ENCODE measurements at places on chromosomes 5 and 9. TPM values are rescaled to one million over a fixed set of nuclear protein-coding genes. Genes with fewer than 3 reads are reported as not detected.

Gene HRH2
- 60.1 TPM for total RNA-seq

Gene TRAF1
- 2.4 TPM for total RNA-seq

Gene TNFSF8
- 0.86 TPM for total RNA-seq

Gene PROP1
- not detected for total RNA-seq

Gene CDKN2B
- 3.6 TPM for total RNA-seq

Gene SOX30
- total RNA-seq: 0.13 TPM

Gene C8G
- 3.4 TPM for total RNA-seq

DNA sequence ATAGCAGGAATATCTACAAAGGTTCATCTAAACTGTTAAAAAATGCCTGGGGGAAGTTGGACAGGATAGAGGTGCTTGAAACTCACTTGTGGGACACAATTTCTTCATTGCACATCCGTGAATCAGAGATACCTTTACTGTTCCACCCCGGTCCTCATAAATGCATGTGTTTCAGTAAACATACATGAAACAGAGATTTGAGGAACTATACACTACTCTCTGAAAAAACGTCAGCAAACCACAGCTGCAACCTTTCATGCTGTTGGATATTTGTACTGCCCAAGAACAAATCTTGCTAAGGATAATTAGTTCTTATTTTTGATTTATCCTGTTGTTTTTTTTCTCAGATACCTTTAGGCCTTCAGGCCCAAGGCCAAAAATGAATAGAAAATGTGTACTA, 337.3 kb downstream of the KDM4C start:
- DNase-seq: no peak

DNA sequence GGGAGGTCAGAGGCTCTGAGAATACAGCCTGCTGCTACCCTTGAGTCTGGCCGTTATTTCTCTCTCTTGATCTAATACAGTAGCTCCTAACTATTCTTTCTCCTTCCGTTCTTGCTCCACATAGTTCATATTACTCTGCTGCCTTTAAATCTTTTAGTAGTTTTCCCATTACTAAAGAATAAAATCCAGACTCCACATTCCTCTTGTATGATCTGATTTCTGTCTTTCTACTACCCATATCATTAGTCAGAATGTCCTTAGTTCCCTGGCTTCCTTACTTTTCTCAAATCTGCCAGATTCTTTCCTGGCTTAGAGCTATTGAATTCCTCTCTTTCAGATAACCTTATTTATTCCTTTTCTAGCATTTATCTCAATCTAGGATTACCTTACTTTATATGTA, 40.0 kb downstream of the MARCHF6 start:
- no peak for DNase-seq

DNA sequence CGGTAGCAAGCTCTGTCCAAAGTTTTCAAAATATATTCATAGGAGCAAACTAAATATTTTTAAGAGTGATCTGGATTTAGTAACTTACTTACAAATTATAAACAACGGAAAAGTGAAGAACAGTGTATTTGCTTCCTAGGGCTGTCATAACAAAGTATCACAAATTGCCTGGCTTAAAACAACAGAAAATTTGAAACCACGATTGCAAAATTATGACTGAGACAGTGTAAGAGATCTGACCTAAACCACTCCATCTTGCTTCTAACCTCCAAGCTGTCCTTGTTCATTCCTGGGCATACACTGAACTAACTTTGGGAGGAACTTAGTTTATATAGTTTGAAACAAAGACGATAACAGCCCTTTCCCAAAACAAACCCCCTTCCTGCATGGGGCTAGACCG, 202.0 kb upstream of the CDH6 start:
- no peak for DNase-seq

DNA sequence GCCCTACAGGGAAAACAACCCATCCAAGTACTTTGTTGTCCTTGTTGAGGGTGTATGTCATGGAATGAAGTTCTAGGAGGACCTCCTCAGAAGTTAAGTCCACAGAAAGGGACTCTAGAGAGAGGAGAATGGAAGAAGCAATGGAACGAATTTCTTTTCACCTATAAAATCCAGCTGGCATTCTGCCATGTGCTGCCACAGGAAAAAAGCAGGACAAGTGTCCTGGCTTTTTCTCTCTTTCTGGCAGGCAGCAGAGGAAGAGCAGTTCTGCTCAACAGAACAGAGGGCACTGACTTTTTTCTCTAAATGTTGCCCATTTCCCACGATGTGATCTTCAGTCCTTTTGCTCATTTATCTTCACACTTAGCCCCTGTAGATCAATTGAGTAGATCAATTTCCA, 240.8 kb downstream of the MCTP1 start:
- DNase-seq: no peak

DNA sequence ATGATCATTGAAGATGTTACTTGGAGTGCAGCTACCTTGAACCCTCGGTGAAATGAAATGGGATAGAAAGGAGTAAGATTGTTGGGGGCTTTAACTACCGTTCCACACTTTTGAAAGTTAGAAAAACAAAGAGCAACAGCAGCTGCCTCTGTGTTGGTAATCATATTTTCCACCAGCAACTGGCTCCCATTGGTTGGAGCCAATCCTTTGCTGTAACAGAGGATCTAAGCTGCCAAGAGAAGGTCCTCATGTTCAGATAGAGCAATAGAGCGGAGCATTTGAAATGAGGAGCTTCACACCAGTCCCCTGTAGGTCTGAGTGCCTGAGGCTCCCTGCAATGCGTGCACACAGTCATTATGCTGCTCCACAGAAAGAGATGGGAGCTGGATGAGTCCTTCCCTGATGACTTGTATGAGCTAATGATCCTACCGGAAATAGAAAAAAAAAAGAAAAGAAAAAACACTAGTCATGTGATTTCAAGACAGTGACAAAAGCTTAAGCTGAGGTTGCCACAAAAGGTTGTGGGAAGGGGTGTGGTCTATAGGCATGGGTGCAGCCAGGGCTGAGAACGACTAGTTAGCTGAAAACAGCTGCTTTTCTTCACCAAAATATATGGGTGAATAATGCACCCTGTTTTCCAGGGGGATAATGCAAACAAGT, 300.7 kb downstream of the MLLT3 start:
- DNase-seq: no peak

GRCh38 chr5:36079200-36079781, 12.6 kb upstream of the UGT3A2 start:
- no peak for DNase-seq

GRCh38 chr9:123686829-123687192, 243.1 kb downstream of the DENND1A start:
- no peak for DNase-seq

GRCh38 chr5:180170106-180170809, 38.8 kb downstream of the RASGEF1C start:
- no peak for DNase-seq

DNA sequence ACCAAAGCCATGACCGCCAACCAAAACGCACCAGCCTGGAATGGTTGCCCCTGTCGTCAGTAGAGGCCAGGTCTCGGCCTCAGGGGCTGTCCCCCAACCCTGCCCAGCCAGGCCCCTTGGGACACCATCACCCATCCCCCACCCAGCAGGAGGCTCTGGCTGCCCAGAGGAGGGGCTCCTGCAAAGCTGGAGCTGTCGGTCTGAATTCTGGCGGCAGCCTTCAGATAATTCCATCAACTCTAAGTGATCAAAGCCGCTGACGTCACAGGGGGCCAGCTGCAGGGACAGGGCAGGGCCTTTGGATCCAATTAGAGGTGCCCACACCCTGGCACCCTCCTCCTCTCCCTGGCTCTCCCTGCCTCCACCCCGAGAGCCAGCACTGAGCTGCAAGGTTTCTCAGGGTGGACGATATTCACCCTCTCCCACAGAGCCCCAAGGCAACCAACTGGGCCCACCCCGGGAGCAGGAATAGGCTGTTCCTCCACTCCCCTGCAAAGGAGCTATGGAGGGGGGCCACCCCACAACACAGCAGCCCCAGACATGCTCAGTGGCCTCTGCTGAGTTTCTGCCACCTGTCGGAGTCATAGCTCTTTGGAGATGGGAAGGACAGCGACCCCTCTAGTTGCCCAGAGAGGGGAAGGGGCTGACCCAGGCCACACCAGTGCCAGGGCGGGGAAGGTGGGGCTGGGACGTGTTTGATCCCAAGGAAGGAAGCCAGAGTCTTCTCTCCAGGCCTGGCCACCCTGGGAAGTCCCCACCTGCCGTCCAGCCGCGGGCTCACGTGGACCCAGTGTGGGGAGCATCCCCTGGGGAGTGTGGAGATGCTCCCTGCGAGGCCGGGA, 78.4 kb downstream of the NTNG2 start:
- DNase-seq: no peak

DNA sequence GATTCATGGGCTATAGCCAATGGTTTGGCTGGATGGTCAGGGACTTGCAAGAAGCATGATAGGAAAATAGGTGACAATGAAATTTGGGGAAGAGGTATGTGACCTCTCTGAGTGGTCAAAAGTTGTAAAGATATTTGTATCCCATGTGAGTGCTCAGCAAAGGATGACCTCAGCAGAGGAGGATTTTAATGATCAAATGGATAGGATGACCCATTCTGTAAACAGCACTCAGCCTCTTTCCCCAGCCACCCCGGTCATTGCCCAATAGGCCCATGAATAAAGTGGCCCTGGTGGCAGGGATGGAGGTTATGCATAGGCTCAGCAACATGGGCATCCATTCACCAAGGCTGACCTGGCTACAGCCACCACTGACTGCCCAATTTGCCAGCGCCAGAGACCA, 138.4 kb upstream of the SPDL1 start:
- DNase-seq: no peak

DNA sequence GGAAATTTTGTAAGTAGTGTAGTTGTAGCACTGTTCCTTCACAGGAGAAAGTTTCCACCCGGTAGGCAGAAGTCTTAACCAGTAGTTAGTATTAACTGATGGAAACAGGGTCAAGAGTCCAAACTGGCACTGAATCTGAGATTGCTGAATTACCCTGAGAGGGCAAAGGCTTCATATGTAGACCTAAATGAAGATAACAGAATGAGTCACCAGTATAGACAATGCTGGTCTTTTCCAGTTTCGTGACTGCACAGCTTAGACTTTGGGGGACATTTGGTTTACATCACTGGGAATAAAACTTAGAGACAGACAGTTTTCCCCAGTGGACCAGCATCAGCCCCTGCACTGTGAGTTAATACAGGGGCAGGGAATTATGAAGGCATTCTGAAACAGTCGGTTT, 60.5 kb downstream of the PCSK5 start:
- DNase-seq: no peak

DNA sequence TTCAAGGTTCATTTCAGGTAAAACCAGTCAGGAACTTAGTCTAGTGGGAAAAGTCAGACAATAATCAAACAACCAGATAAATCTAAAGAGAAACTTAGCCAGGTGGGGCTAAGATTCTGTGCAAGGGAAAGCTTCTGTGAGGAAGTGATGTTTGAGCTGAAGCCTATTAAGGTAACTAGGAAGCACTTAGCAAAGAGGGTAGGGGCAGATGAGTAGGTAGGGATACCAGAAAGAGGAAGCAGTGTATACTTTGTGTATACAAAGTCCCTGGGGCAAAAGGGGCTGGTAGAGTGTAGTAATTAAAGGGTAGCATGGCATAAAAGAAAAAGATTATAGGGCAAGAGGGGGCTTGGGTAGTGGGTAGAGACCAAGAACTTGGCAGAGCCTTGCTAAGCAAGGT, 3.6 kb upstream of the SPATA24 start:
- no peak for DNase-seq

GRCh38 chr9:135550344-135550918, 4.5 kb downstream of the OBP2A start:
- DNase-seq: no peak

DNA sequence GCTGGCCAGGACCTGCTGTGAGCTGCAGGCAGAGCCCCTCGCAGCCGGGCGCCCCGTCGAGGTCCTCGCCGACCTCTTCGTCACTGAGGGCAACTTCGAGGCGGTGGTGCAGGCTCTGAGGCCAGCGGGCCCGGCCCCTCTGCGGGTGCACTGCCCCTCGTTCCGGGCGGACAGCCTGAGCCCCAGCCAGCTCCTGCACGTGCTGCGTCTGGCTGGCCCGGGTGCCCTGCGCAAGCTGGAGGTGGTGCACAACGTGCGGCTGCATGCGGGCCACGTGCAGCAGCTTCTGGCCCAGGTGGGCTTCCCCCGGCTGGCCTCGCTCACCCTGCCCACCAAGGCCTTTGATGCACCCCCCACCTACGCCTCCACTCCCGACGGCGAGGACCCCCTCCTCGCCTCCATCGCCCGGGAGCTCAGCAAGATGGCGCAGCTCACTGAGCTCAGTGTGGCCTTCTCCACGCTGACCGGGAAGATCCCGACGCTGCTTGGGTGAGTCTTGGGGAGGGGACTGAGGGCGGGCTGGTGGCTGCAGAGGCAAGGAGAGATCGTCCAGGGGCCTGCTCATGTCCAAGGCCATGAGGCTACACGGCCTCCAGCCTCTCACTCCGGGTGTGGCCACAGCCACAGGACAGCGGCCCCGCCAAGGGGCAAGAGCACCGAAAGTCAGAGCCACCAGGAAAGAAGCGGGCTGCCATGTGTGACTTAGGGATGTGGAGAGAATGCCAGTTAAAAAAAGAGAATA, 825 bp downstream of the LRRC14B start:
- peak; percentile 70 for DNase-seq

DNA sequence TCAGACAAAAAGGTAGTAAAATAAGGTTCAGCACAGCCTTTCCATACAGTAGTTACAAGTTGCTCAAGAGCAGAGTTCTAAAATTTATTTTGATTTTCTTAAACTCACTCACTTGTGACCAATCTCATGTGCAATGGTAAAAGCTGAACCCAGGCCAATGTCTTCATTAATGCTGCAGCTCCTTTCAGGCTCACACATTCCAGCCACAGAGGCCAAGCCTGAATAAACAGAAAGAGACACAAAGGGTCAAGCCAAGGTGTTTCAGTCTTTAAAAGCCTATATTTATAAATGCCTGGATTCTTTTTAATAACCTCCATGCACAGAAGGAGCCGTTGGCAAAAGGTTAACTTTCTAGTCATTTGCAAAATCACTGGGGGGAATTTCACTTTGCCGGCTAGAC, 152.5 kb downstream of the ADAMTS6 start:
- DNase-seq: no peak

DNA sequence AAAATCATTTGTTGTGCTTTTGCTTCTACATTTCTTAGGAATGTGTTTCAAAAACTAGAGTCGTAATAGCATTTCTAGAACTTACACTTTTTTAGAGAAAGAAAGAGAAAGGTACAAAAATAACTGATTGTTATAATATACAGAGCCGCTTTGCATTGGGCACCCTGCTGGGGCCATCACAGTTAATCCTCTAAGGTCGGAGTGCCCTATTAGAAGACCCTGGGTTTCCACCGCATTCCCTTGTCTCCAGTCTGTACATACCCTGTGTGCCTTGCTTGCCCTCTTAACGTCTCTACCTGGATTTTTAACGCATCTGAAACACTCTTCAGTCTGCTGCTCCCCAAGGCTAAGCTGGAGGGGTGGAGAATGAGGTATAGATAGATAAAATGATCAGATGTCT, 1.3 kb downstream of the MARVELD2 start:
- DNase-seq: no peak
